ENCODE measurements at places on chromosomes 5 and 9.
A peak's percentile ranks its signal among the peaks of the same experiment; 100 is the strongest.

DNA sequence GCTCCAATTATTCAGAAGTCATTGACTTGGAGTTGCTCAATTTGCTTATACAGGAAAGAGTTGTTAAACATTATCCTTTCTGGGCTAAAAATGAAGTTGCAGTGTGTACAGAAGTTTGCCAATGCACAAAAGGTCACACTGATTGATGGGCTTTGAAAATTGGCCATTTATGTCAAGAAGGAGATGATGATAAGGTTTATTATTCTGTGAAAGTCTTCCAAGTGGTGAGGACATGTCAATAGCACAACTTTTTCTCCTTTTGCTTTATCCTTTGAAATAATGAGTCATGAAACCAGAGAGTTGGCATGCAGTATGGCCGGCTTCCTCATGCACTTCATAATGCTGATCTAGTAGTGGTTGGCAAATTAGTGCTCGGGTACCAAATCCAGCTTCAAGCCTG is 848.5 kb upstream of the WWC1 start:
- no peak for DNase-seq

- no peak for DNase-seq
These were observed 41.2 kb upstream of the STRBP start for GRCh38 chr9:123309611-123310010.

- no peak for DNase-seq
These were observed 139.9 kb downstream of the SGCD start for GRCh38 chr5:156466871-156467270.

GRCh38 chr5:179343719-179344430 is 1.4 kb downstream of the ADAMTS2 start:
- DNase-seq, result no peak

DNA sequence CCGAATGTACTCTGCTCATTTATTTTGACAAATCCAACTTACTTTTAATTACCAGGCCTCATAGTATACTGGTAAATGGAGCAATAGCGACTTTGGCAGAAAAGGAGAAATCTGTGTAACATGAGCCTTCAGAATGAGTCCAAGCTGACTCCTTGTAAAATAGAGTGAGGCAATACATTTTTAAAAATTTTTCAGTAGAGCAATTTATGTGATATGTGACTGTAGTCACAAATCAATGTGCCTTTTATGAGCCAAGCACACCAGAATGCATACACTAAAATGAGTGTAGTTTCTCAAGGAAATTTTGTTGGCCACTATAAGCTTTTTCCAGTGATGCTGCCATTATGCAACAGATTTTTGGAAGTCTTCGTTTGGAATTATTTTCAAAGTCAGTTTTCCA is 73.8 kb downstream of the SNCAIP start:
- no peak for DNase-seq

DNA sequence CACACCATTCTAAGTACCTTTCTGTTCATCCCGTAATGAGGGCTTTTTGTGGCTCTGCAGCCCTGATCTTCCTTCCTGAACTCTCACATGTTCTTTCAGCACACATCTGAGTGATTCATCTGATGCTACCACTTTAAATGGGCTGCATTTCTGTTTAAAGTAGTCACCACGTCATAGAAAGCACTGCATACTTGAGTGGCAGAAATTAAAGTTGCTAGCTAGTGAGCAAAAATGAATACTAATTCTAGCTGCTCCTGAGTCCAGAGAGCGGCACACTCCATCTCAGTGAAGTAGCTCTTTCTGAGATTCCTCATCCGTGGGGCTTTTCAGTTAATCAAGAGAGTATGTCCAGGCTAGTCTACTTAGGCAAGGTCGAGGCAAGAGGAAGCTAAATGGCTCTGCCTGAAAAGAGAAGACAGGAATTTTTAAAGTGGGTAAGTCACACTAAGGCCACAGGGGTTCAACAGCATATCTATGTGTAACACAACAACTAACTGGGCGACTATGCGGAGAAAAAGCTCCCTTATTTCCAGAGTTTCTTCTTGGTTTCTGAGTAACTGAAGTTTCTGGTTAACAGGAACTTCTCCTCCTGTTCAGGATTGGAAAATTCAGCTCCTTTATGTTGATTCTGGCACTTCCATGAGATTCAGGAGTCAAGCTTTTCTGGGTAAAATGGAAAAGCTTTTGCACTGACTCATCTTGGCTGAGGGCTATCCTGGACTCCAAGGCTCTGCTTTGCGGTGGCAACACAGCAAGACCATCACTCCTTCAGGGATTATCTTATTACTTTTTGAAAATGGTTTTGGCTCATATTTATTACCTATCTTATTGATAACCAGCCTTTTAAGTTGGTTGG is 109.5 kb downstream of the TAF11L14 start:
- DNase-seq, result no peak

DNA sequence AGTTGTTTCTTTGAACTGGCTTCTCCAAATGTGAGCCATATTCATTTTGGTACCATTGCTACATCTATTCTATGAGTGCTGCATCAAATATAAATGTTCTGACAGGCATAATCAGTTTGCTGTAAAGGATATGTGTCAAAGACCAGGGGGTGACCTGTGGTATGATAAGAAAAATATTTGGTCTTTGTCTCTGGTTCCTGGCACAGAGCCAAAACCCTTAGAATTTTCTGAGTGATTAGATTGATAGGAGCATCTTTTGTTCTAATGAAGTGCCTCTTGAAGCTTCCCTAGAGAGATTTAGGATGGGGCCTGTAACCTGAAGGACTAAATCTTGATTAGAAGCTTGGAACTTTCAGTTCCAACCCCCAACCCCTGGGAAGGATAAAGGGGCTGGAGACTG is 256.3 kb downstream of the NNT start:
- no peak for DNase-seq

- DNase-seq, result no peak
These were observed 790.1 kb upstream of the ZNF608 start for GRCh38 chr5:125536582-125536981.

DNA sequence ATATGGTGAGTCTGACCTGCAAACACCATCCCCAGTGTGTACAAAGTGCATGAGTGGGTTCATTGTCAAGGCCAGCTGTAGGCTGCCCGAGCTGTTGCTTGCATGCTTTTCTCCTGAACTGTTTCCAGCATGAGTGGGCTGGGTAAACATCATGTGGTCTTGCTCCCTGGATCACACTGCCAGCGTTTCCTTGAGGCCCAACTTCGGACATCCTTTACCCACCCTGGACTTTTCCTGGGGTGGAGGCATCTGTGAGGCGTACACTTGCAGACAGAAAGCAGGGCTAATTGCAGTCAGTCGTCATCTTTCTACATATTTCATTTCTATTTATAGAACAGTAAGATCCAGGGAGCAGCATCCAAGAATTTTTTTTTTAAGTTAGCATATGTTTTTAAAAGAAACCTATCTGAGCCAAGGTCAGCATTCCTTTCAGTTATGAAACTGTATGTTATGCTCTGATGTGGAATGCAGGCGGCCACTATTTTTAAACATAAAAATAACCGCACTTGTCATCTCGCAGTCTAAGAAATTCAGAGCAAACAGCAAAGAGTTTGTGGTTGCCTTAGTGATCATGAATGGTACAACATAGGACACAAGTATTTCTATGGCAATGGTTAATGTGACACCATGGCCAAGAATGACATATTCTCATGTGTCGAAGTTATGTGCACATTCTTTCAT is 106.5 kb upstream of the DMRT1 start:
- DNase-seq, result no peak

GRCh38 chr9:104882566-104882965 is 45.4 kb downstream of the ABCA1 start:
- DNase-seq, result no peak

DNA sequence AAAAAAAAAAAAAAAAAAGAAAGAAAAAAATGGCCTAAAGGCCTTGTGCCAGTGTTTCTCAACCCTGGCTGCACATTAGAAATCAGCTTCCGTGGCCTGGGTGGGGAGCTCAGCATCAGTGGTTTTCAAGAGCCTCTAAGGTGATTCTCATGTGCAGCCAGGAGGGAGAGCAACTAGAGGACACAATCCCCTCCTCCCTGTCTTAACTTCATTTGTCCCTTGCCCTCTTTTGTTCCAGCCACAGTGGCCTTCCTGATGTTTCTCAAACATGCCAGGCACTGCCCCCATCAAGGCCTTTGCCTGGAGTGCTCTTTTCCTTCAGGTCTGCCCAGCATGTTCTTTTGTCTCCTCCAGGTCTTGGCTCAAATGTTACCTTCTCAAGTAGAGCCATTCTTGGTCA is 42.4 kb downstream of the HOMER1 start:
- DNase-seq, result no peak

DNA sequence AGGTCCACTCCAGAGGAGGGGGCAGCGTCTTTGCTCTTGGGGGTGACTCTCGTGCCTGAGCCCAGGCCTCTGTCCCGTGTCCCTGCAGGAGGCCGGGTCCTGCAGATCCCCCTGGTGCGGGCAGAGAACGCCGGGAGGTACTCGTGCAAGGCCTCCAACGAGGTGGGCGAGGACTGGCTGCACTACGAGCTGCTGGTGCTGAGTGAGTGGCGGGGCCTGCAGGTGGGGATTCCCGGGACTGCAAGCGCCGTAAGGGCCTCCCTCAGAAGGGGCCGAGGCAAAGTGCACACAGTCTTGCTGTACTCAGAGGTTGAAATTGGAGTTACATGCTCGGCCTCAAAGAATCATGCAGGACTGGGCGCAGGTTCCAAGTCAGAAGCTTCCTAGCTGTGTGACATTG is 62.7 kb upstream of the ASS1 start:
- no peak for DNase-seq

- no peak for DNase-seq
These were observed 96.5 kb upstream of the PALM2AKAP2 start for GRCh38 chr9:109683521-109683920.

DNA sequence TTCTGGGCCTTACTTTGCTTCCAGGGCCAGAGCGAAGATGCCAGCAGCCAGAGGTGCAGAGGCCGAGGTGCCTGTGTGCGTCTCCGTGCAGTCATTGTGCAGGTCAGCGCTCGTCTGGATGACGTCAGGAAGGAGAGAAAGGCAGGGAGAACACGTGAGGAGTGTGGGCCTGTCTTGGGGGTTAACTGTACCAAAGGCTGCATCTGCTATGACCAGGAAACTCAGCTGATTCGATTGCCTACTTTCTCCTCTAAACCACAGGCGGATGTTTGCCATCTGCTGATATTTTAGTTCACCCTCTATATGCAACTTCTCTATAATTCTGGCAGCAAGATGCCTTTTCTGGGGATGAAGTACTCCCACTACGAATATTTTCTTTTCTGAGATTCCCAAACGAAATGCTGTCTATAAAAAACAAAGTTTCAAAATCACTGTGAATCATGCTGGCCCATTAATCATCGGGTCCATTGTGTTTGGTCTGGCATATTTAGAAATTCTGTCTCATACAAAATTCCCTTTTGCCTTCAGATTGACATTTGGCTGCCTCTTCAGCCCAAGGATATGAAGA is 24.8 kb downstream of the PCSK1 start:
- DNase-seq, result peak; percentile 4

DNA sequence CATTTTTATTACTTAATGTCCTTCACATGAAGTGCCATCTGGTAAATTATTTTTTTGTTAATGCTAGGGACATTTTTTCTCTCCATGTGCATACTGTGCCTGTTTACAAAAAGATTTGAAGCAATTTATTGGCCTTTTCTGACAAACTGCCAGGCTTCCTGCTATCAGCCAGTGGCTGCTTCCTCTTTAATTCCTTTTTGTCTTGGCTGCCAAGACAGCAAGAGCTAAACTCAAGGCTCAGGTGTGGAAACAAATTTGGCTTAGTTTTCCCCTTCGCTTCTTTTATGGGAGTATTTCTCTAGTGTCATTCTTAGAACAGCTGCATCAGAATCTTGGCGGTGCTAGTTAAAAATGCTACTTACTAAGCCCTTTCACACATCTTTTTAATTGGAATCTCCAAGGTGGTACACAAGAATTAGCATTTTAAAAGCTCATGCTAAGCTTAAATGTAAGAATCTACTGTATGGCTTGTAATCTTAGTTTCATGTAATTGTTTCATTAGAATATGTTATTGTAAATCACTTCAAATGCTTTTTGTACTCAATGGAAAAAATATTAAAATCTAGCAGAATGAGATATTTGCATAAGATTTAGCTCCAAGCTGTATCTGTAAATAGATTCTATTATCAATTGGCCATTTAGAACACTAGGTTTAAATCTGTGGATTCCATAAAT is 134.2 kb upstream of the RASGRF2 start:
- no peak for DNase-seq

DNA sequence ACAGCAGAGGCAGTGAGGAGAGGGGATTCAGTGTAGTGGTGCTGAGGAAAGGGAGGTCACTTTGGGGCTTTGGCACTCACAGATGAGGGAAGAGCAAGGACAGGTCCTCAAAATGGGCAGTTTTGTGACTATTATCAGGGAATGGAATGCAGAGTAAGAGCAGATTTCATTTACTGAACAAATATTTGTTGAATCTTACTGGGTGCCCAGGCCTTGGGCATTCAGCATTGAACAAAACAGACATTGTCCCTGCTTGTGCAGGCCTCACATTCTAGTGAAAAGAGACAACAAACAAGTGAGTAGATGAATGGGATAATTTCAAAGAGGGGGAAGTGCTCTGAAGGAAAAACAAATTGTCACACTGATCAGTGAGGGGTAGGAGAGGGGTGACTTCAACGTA is 404.1 kb downstream of the DMRT2 start:
- DNase-seq, result no peak

- no peak for DNase-seq
These were observed 6.8 kb upstream of the SPTLC1 start for GRCh38 chr9:92122061-92122460.

DNA sequence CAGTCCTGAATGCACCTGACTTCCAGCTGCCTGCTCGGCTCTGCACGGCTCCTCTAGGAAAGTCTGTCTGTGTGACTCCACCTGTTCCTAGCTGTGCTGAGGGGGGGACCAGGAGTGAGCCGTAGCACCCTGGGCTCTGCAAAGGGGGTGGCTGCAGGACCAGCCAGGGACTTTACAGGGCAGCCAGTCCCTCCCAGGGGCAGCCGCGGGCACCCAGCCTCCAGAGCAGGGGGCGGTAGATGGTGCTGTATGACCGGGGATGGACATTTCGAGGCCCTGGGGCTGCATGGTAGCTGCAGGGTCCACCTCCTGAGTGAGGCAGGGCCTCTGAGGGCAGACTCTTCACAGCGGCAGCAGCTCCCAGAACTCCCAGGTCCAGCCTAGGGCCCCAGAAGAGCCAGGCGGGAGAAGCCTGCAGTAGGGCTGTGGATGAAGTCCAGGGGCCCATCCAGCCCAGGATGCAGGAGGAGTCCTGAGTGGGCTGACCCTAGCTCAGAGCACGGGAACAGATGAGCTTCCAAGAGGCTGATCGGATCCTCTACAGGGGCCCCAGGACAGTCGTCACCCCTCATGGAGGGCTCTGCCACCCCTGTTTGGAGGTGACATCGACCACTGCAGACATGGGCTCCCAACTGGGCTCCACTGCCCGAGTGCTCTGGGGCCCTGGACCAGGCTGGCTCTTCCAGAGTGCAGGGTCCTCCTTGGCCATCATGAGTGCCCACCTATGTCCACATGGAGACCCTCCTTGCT is 105.4 kb downstream of the ZNF354C start:
- no peak for DNase-seq

DNA sequence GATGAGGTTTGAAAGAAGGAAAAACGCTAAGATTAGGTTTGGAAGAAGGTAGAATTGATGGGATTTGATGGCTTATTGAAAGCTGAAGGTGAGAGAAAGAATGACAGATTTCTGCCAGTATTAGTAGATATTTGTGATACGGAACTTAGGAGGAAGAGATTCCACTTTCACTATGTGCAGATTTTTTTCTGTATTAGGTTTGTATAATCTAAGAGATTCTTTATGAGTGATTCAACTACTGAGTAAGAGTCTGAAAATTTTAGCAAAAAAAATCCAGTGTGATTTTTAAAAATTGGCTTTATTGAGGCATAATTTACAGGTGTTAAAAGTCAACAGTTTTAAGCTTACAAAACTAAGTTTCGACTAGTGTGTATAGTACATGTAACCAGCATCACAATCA is 54.1 kb downstream of the AP3S1 start:
- DNase-seq, result no peak
